ENCODE measurements at places on chromosomes 16 and 17.

GRCh38 chr17:74962622-74963394 lies 9.8 kb downstream of the HID1 start:
- DNase-seq: no peak

DNA sequence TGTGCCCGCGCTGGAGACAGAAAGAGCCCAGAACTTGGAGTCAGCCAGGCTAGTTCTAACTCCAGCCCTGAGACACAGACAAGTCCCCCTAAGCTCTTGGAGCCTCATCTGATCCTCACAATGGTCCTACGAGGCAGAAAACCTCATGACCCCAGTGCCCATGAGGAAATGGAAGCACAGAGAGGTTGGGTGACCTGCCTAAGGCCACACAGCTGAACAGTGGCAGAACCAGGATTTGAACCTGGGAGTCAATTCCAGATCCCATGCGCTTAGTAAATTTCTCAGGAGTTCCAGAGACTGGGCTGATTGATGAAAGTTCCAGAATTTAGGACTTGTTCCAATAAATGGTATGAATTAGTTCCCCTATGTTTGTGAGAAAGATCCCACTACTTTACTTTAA lies 39.0 kb upstream of the LITAF start:
- DNase-seq: no peak

- no peak for DNase-seq
Observed at GRCh38 chr16:84477661-84478060, 26.8 kb downstream of the MEAK7 start.

DNA sequence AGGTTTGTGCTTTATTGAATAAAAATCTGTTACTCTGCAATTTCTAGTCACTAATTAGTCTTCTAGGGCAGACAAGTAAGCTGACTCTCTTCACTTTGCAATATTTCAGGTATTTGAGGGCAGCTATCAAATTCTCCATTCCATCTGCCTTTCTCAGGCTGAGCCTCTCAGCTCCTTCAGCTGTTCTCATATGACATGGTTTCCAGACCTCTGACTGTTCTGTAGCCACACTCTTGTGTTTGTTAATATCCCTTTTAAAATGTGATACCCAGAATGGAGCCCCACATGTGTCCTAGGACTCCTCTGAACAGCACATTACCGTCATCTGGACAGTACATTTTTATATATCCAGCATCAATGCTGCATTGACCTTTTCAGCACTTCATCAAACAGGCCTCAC lies 46.1 kb upstream of the MTMR4 start:
- no peak for DNase-seq

DNA sequence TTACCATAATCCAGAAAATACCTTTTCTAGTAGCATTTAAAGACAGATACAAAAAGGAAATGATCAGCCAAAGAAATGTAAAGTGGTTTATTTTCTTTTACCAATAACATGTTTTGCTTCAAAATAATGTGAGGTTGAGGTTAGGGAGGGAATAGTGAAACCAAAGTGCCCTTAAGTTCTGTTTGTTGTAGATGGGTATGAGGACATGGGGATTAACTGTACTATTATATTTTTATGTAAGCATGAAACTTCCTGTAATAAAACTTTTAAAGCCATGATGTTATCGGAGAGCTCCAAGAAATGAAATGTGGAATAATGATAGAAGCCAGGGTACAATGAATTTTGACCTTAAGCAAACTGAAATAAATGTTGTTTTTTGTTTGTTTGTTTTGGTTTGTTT lies 9.9 kb downstream of the C16orf46 start:
- no peak for DNase-seq

GRCh38 chr17:9231449-9232154 lies 210.3 kb downstream of the NTN1 start:
- DNase-seq: no peak

- DNase-seq: no peak
Observed at GRCh38 chr17:20202141-20202621, 193.0 kb downstream of the SPECC1 start.

GRCh38 chr16:20899477-20900298 lies 470 bp downstream of the DCUN1D3 start:
- no peak for DNase-seq

DNA sequence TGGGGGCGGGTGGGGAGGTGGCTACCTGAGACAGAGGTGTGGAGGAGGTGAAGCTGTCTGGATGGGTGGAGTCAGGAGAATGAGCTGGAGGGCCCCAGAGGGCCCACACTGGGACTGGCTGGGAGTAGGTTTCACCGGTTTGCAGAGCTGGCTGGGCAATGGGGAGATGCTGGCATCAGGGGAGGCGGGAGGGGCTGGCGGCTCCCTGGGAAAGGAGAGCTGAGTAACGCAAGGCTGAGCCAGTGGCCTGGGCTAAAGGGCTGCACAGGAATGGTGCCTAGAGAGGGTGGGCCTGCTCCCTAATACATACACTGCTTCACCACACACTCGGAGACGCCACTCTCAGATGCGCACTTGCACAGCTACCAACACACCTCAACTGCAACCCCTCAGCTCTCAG lies 12.4 kb downstream of the P3H4 start:
- no peak for DNase-seq

DNA sequence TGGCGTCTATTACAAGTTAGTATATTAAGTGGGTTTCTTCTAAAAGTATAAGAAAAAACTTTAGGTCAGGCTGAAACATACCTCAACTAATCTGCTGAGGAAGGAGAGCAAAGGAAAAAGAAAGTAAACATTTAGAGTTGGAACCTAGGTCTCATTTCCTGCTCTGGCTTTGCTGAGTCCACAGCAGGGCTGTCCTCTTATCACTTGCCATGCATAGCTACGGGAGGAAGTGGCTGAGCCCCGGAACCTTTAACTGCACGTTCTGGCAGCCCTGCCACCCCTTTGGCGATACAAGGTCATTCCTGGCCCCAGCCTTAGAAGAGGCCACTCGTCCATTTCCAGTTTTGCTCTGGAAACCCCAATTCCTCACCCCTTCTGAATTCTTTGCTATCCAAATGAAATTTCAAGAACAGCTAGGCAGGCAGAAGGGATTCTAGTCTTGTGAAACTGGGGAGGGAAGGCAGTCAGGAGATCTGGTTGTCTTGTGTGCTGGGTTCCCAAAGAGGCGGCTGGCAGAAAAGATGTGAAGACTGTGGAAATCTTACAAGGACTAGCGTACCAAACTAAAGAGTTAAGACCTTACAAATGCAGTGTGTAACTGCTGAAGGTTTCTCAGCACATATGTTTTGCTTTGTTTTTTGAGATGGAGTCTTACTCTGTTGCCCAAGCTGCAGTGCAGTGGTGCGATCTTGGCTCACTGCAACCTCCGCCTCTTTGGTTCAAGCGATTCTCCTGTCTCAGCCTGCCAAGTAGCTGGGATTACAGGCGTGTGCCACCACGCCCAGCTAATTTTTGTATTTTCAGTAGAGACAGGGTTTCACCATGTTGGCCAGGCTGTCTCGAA lies 19.1 kb downstream of the WIPI1 start:
- peak; percentile 70 for DNase-seq

- DNase-seq: no peak
Observed at GRCh38 chr17:17027442-17028058, 14.7 kb upstream of the MPRIP start.

DNA sequence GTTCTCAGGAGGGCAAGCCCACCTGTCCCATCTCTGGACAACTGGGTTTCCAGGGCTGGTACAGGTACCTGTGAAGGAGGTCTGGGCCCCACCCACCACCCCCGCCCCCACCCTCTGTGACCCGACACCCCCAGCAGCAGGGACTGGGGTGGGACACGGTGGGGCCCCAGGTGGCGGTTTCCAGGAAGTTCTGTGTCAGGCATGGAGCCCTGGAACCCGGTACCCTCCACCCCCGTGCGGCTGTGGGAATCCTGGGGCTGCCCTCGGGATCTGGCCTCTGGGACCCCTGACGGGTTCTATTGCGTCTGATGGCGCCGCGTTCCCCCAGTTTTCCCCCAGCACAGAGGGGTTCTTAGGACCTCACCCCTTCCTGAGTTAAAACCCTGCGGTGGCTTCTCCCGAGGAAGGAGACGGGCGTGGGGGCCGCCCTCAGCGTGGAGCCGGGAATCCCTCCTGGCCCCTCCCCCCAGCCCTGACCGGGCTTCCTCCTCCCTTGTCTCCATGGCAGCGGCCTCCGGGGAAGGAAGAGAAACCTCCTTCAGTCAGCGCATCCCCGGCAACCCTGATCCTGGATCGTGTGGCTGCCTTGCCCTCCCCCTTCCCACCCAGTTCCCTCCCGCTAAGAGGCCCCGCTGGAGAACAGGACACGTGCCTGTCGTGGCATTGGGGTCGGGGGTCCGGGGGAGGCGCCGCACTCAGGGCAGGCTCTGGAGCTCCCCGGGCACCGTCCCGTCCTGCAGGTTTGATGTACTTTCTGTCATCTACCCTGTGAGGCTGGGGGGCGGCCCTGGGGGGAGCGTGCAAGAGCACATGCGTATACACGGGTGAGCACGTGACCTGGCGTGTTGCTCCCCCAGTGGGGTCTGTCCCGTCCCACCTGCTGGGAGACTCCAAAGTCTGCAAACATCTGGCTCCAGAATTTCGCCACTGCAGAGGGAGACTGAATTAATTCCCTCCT lies 30.3 kb downstream of the CACNA1H start:
- no peak for DNase-seq

DNA sequence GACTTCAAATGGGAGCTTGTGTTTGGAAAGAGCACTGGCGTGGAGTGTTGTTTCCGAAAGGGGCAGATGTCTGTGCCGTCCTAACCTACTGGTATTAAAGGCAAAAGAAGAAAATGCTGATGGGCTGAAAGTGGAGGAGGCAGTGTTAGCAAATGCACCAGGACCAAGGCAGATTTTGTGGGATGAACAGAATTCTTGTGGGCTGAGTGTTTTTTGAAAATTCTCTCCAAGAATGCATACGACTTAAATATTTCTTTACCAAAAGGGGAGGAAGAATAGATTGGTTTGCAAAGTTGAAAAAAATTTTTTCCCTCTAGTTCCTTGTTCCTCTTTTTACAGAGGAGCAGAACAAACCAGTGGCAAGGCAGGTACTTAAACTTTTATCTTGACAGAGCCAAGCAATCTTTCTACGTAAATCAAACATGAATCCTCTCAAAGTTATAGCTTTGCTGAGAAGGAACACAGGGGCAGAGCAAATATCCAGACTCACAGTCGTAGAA lies 16.8 kb downstream of the MARCHF10 start:
- DNase-seq: no peak

- peak; percentile 86 for DNase-seq
Observed at GRCh38 chr17:77449908-77450741, 309.4 kb downstream of the SEC14L1 start.

- no peak for DNase-seq
Observed at GRCh38 chr16:12271006-12271405, 294.5 kb downstream of the SNX29 start.

DNA sequence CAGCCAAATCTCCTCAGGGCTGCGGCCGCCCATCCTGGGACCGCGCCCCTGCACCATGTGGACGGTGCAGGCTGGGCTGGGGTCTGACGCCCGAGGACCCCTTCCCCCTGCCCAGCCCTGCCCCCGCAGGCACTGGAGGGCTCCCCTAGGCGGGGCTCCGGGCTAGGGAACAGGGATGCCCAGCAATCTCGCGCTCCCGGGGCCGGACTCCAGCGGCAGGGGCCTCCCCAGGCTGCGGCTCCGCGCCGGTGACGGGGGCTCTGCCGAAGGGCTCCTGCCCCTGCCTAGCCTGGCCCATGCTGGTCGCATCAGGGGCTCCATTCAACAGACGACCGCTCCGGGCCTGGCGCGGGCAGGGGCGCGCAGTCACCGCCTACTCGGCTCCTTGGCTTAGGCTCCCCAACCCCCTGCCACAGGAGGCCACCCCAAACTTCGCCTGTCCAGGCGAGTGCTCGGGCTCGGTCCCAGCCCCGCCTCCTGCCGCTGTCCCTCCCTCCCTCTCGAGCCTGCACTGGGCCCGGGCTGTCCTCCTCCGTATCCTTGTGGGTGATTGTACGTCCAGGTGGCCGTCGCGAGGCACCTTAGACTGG lies 27.4 kb upstream of the ADORA2B start:
- DNase-seq: no peak

DNA sequence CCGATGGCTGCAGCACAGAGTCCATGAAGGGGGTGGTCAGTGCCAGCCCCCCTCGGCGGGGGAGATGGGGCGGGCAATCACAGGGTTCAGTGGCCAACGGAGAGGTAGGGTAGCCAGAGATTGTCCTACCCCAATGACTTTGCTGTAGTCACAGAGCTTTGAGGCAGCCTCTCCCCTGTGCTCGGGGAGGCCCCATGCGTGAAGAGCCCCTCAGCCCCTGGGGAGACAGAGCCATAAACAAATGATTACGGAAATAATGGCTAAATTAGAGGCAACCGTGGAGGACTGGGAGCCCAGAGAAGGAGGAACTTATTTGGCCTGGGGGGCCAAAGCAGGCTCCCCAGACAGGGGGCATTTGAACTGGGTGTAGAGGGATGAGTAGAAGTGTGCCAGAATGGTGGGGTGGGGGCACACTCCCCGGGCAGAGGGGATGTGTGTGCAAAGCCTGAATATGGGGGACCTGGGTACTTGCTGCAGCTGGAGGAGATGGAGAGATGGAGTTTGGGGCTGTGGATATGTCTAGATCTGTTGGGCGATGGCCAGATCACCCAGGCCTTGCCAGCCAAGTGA lies 164.8 kb downstream of the CMIP start:
- DNase-seq: no peak

DNA sequence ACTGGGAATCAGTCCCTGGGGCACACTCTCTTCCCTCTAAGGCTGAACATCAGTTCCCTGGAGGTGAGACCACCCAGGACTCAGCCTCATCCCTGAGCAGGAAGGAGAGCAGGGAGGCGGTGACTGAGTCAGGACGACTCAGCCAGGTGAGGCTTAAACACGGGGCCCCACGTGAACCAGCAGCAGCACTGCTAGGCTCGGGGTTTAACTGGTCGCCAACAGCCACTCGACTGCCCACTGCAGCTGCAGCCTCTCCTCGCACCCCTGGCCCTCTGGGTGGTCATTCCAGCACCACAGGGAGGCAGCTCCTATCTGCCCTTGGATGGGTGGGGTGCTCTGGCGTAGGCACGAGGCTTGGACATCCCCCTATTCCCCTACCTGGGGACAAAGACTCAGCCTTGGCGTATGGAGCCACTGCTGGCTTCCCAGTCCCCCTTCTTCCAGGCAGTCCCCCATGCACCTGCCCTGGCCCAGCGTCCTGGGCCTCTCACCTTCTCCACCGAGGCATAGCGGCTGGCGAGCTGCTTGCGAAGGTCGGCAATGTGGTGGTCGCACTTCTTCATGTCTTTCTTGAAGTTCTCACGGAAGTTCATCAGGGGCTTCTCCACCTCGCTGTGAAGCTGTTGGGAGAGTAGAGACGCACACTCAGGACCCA lies 21.2 kb upstream of the RCVRN start:
- no peak for DNase-seq

GRCh38 chr17:78607038-78607437 lies 29.8 kb upstream of the DNAH17 start:
- no peak for DNase-seq

- peak; percentile 18 for DNase-seq
Observed at GRCh38 chr17:78147315-78147998, 1.3 kb downstream of the C17orf99 start.
